CD14-positive monocyte (primary cell): ENCODE measurements at places on chromosomes 6 and 20.
A peak's percentile ranks its signal among the peaks of the same experiment; 100 is the strongest.

- H3K4me3 ChIP-seq = no peak overlapping the region
- no peak for DNase-seq
- H3K36me3 ChIP-seq = no peaks in the 10 kb centered on the region
- H3K4me1 ChIP-seq = no peaks in the 10 kb centered on the region
Measured at GRCh38 chr20:48492715-48493070, 335.1 kb downstream of the PREX1 start.

- DNase-seq = no peak
- H3K27ac ChIP-seq = no peak overlapping the region
- no peaks in the 10 kb centered on the region for H3K27me3 ChIP-seq
- no peaks in the 10 kb centered on the region for H3K36me3 ChIP-seq
- no peak overlapping the region for H3K4me3 ChIP-seq
Measured at GRCh38 chr6:142647449-142648035, 297.4 kb downstream of the HIVEP2 start.

- H3K4me1 ChIP-seq = peaks cover 16% of the 10 kb centered on the region
- no peak overlapping the region for H3K4me3 ChIP-seq
- no peak for DNase-seq
- no peaks in the 10 kb centered on the region for H3K27me3 ChIP-seq
Measured at GRCh38 chr20:45355209-45356084, 7.2 kb upstream of the SDC4 start.

DNA sequence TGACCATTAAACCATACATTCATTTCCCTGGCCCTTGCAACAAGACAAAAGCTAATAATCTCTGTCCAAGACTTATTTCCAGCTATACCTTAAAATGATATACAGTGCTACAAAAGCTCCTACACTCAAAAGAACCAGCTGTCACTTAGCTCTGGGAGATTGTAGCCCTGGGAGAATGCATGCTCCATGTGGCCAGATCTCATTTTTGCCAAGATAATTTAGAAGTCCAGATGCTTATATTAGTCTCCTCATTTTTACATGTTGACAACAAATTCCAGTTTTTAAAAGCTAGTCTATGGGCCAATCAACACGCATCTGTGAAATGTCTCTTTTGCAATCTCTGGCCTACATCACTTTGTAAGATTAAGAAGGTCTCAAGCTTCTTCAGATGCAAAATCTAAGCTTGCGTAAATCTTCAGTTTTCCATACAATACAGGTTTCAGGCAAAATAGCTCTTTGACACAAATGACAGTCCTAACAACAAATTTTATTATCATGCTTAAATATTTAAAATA lies 27.1 kb downstream of the TASP1 start:
- no peak for DNase-seq
- no peaks in the 10 kb centered on the region for H3K4me1 ChIP-seq
- no peak overlapping the region for H3K27ac ChIP-seq
- no peaks in the 10 kb centered on the region for H3K36me3 ChIP-seq
- H3K4me3 ChIP-seq = no peak overlapping the region
- no peaks in the 10 kb centered on the region for H3K27me3 ChIP-seq

GRCh38 chr6:31170987-31171671 lies 647 bp upstream of the POU5F1 start:
- no peak overlapping the region for H3K4me3 ChIP-seq
- no peaks in the 10 kb centered on the region for H3K36me3 ChIP-seq
- no peak overlapping the region for H3K27ac ChIP-seq
- DNase-seq = no peak

GRCh38 chr20:35730583-35731468 lies 11.2 kb downstream of the RBM39 start:
- DNase-seq = no peak
- H3K4me3 ChIP-seq = no peak overlapping the region
- H3K27ac ChIP-seq = no peak overlapping the region
- H3K4me1 ChIP-seq = peaks cover 6% of the 10 kb centered on the region

DNA sequence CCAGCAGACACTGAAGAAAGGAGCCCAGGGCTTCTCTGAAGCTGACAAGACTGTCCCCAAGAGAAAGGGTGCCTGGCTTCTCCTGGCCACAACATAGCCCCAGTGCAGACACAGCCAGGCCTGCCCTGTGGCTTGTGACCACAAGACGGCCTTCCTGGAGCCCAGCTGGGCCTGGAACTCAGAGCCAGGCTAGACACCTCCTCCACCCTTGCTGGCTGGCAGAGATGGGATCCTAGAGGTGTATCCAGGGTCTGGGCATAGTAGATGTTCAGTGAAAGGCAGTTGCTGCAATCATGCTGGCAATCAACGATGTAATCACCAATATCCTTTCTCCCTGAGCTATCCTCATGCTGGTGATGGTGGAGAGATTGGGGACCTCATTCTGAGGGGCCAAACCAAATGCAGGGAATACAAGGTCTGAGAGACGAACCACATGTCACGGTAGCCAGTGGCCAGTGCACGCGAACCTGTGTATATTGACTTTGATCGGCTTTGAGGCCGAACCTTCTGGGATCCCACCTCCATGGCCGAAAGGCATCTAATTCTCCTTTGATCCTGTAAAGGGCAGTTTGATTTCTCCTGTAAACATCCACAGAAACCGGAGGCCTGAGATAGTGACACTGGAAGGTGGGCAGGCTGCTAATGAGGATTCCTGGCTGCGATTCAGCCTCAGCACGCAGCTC lies 115.2 kb downstream of the PSMB1 start:
- H3K4me3 ChIP-seq = no peak overlapping the region
- DNase-seq = no peak
- H3K27me3 ChIP-seq = no peaks in the 10 kb centered on the region
- H3K27ac ChIP-seq = no peak overlapping the region

- DNase-seq = no peak
- H3K4me3 ChIP-seq = no peak overlapping the region
- H3K4me1 ChIP-seq = no peaks in the 10 kb centered on the region
- H3K27ac ChIP-seq = no peak overlapping the region
- H3K27me3 ChIP-seq = no peaks in the 10 kb centered on the region
- H3K36me3 ChIP-seq = no peaks in the 10 kb centered on the region
Measured at GRCh38 chr20:60339738-60340137, 381.5 kb downstream of the CDH26 start.

DNA sequence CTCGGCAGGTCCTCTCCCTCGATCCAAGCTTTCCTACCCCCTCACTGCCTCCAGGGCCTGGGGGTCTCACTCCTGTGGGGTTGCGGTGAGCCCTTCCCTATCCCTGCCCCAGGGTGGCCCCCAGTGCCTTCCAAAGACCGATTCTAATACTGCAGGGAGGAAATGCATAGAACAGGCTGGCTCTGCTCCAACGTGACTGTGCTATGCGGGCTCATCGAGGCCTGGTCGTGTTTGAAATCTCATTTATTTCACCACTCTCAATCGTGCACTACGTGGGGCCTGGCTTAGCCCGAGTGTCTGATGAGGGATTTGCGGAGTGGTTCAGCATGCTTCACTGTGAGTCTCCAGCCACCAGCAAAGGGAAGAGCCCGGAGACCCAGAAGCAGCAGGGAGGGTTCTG lies 60.9 kb downstream of the CDH4 start:
- H3K36me3 ChIP-seq = no peaks in the 10 kb centered on the region
- DNase-seq = no peak
- no peak overlapping the region for H3K27ac ChIP-seq
- no peaks in the 10 kb centered on the region for H3K27me3 ChIP-seq

- peaks cover 48% of the 10 kb centered on the region for H3K27me3 ChIP-seq
- H3K27ac ChIP-seq = no peak overlapping the region
- H3K4me1 ChIP-seq = peaks cover 21% of the 10 kb centered on the region
Measured at GRCh38 chr6:106974999-106975737, 639 bp upstream of the CD24 start.

- no peak overlapping the region for H3K4me3 ChIP-seq
- no peaks in the 10 kb centered on the region for H3K27me3 ChIP-seq
- H3K4me1 ChIP-seq = peaks cover 98% of the 10 kb centered on the region
- peak overlapping the region; percentile 99 for H3K27ac ChIP-seq
- H3K36me3 ChIP-seq = no peaks in the 10 kb centered on the region
Measured at GRCh38 chr20:50272030-50272723, 81.5 kb downstream of the CEBPB start.

DNA sequence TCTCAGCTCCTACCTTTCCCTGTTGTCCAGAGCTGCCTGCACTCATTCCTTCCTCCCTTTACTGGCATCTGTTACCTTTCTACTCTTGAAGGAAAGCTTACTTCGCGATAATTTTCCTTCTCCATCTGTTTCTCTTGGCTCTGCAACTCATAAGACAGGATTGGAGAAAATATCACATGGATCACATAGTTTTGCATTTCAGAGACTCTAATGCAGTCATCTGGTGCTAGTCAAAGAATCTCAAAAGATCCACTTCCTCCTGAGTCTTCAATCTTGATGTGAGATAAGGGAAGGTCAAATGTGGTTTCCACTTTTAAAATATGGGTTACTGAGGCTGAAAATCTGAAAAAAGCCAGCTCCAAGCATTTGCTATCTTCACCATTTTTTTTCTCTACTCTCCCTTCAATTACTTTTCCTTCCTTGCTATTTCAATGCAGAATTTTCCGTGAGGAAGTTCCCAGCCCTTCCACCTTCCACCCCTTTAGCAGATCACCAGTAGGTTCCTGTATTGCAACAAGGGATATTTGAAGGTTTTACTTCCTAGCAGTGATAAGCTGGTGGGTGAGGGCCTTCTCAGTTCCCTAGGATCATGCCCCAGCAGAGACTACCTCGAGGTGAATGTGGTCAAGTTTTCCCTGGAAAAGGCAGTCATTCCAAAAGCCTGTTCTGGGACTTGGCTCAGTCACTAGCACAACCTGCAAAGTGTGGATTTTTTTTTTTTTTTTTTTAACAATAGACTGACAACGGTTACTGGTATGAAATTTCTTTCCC lies 62.8 kb upstream of the LRRC1 start:
- H3K36me3 ChIP-seq = no peaks in the 10 kb centered on the region
- no peaks in the 10 kb centered on the region for H3K27me3 ChIP-seq
- DNase-seq = no peak

DNA sequence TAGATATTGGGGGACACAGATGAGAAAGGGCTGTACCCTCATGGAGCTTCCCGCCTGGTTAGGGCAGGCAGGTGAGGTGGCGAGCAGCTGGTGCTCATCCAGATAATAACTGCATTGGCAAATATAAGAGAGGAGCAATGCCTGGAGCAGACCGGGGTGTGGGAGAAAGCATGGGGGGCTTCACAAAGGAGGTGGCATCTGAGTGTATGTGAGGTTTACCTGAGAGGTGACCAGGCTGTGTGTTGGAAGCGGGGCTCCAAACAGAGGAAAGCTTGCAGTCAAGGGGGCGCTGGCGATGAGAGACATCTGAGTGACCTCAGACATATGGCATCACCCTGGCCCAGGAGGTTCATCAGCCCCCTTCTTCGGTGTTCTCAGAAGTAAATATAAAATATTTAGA lies 72.1 kb upstream of the PMEPA1 start:
- DNase-seq = no peak
- H3K36me3 ChIP-seq = no peaks in the 10 kb centered on the region
- H3K27me3 ChIP-seq = no peaks in the 10 kb centered on the region
- no peaks in the 10 kb centered on the region for H3K4me1 ChIP-seq

GRCh38 chr20:6838181-6838826 lies 70.8 kb downstream of the BMP2 start:
- no peaks in the 10 kb centered on the region for H3K36me3 ChIP-seq
- peaks cover 3% of the 10 kb centered on the region for H3K27me3 ChIP-seq
- no peak overlapping the region for H3K4me3 ChIP-seq
- DNase-seq = no peak

DNA sequence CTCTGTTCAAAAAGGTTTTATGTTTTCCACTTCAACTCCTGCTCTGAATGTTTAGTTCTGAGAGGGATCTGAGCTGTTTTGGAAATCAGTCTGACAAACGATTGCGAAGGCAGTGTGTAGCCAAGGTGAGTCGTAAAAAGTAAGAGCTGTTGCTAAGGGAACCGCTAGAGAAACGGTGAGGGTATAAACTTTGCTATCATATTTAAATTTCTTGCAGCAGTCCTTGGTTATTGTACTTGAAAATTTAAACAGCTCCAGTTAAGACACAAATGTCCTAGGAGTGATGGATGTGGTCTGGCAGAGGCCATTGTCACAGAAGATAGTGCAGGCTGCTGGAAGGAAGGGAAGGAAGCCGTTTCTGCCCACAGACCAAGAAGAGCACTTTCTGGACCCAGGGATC lies 64.9 kb upstream of the CITED2 start:
- H3K27ac ChIP-seq = no peak overlapping the region
- H3K36me3 ChIP-seq = no peaks in the 10 kb centered on the region
- peaks cover 11% of the 10 kb centered on the region for H3K4me1 ChIP-seq
- no peak for DNase-seq

GRCh38 chr6:106082735-106083398 lies 3.3 kb upstream of the PRDM1 start:
- H3K36me3 ChIP-seq = no peaks in the 10 kb centered on the region
- H3K4me3 ChIP-seq = no peak overlapping the region
- H3K4me1 ChIP-seq = peaks cover 41% of the 10 kb centered on the region
- no peaks in the 10 kb centered on the region for H3K27me3 ChIP-seq
- no peak overlapping the region for H3K27ac ChIP-seq

DNA sequence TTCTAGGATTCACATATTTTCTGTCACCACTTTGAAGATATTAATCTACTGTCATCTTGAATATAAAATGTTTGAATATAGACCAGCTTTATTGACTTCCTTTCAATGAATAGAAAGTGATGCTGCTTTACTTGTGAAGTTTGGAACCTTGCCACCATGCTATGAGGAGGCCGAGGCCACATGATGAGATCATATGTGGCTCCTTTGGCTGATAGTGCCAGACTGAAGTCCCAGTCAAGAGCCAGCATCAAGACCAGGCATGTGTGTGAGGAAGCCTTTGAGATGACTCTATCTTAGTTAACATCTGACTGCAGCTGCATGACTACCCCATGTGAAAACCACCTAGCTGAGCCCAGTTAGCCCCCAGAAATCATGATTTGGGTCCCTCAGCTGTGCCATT lies 169.5 kb downstream of the OTOR start:
- H3K4me3 ChIP-seq = no peak overlapping the region
- no peak for DNase-seq
- H3K36me3 ChIP-seq = no peaks in the 10 kb centered on the region
- H3K27ac ChIP-seq = no peak overlapping the region

DNA sequence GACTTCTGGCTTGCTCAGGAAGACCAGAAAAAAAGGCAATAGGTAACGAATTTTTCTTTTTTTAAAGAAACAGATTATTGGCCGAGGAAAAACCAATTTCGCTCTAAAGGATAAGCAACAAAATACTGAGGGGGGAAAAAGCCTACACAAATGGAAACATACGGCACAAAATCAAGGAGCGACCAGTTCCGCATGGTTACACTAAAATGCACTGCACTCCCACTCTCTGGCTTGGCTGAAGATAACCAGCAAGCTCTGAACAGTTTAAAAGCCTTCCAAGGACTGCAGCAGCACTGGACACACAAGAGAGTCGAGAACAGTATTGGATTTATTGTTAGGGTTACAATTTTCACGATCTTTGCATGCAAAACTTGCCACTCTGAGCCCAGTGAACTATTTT lies 881 bp upstream of the MAP7 start:
- DNase-seq = no peak
- H3K27ac ChIP-seq = no peak overlapping the region
- no peak overlapping the region for H3K4me3 ChIP-seq

- no peaks in the 10 kb centered on the region for H3K27me3 ChIP-seq
- no peak overlapping the region for H3K4me3 ChIP-seq
- DNase-seq = no peak
Measured at GRCh38 chr6:75551367-75551952, 50.2 kb upstream of the SENP6 start.

- H3K27me3 ChIP-seq = no peaks in the 10 kb centered on the region
- H3K27ac ChIP-seq = no peak overlapping the region
- no peaks in the 10 kb centered on the region for H3K4me1 ChIP-seq
- DNase-seq = no peak
- no peaks in the 10 kb centered on the region for H3K36me3 ChIP-seq
Measured at GRCh38 chr6:51369485-51369884, 550.8 kb downstream of the TFAP2B start.

GRCh38 chr6:25484900-25485299 lies 167.1 kb upstream of the SCGN start:
- H3K4me3 ChIP-seq = no peak overlapping the region
- H3K36me3 ChIP-seq = no peaks in the 10 kb centered on the region
- H3K27me3 ChIP-seq = no peaks in the 10 kb centered on the region
- H3K4me1 ChIP-seq = peaks cover 8% of the 10 kb centered on the region
